ENCODE measurements at places on chromosomes 4 and X. TPM values are rescaled to one million over a fixed set of nuclear protein-coding genes. Genes with fewer than 3 reads are reported as not detected.

USP17L26 gene
- total RNA-seq = not detected

ARHGAP24 gene
- total RNA-seq = 61.1 TPM

TEX11 gene
- not detected for total RNA-seq

ANOS1 gene
- 13.0 TPM for total RNA-seq

DGAT2L6 gene
- not detected for total RNA-seq

SLC9A7 gene
- total RNA-seq = 13.0 TPM

CXCL6 gene
- total RNA-seq = not detected

GSX2 gene
- total RNA-seq = not detected

TBX22 gene
- total RNA-seq = under 0.01 TPM

ADH7 gene
- not detected for total RNA-seq

TKTL1 gene
- total RNA-seq = 0.52 TPM

PDGFC gene
- 35.0 TPM for total RNA-seq

SAP30 gene
- total RNA-seq = 6.3 TPM

LRRC66 gene
- 1.0 TPM for total RNA-seq

HHIP gene
- 8.4 TPM for total RNA-seq

FAM200B gene
- total RNA-seq = 12.0 TPM

PDGFRA gene
- total RNA-seq = 118 TPM

GPR143 gene
- 0.52 TPM for total RNA-seq

SLC16A2 gene
- 12.5 TPM for total RNA-seq

ELOVL6 gene
- 3.1 TPM for total RNA-seq

USP17L19 gene
- total RNA-seq = not detected

BRS3 gene
- not detected for total RNA-seq

IQSEC2 gene
- 3.1 TPM for total RNA-seq

MGAT4D gene
- total RNA-seq = not detected

LAMP2 gene
- total RNA-seq = 83.0 TPM

All from skeletal muscle tissue (tissue), 5 donors.